Femur (tissue), 1 donor: ENCODE measurements at places on chromosomes 5 and 9.

DNA sequence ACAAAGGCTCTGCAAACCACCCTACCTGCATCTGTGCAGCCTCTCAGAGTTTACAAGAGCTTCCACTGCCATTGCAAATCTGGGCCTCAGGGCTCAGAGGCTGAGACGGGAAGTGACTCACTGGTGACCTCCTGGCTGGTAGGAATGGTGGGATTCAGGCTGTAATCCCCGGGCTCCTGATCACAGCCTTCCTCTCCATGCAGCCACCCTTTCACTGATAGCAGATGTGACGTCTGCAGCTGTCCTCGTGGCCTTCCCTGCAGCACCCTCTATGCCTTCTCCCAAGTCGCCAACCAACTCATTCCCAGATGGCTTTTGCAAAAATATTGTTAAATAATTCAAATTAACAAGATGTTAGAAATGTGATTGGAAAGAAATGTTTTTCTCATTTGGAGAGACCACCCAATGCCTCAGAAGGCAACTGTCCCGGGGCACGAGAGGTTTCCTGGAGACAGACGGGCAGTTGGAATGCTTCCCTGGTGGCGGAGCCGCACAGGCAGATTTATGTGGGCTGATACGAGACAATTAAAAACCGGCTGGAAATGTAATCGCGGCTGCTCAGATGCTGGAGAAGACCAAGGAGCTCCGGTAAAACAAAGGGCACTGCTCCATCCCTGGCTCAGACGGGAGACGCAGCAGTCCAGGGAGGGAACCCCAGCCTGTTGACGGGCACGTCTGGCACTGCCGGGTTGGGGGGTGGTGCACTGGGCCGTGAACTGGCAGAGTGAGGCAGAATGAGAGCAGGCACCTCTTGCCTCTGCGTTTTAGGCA is 34.4 kb upstream of the SLC25A51 start:
- DNase-seq: no peak

DNA sequence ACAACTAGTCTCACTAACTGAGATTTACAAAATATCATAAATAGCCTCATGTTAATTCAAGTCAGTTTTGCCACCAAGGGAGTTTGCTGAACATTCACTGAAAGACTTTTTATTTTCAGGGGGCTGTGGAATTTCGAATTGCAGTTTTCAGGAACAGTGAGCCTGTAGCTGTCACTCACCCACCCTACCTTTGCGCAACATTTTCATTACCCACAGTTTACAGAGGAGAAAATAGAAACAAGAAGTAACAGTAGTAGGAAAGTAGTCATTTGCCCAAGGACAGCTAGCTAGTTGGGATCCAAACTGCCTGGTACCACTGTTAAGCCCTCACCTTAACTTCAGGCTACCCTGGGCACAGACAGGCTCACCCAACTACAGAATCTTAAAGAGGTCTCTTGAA is 154.1 kb downstream of the ADAMTS12 start:
- no peak for DNase-seq

- peak; percentile 44 for DNase-seq
Observed at GRCh38 chr9:93132946-93133680, 938 bp downstream of the NINJ1 start.

- DNase-seq: no peak
Observed at GRCh38 chr9:134784577-134785305, 95.9 kb upstream of the FCN2 start.

- no peak for DNase-seq
Observed at GRCh38 chr5:126523818-126524510, 71.1 kb downstream of the ALDH7A1 start.
